ENCODE measurements at places on chromosomes 11 and 22.

GRCh38 chr11:19511413-19512183, 201.0 kb upstream of the NAV2 start:
- no peak for DNase-seq

- no peak for DNase-seq
These were observed 17.5 kb upstream of the TMPRSS4 start for GRCh38 chr11:118059246-118059940.

- DNase-seq: no peak
These were observed 78.5 kb downstream of the BUD13 start for GRCh38 chr11:116694349-116694725.

DNA sequence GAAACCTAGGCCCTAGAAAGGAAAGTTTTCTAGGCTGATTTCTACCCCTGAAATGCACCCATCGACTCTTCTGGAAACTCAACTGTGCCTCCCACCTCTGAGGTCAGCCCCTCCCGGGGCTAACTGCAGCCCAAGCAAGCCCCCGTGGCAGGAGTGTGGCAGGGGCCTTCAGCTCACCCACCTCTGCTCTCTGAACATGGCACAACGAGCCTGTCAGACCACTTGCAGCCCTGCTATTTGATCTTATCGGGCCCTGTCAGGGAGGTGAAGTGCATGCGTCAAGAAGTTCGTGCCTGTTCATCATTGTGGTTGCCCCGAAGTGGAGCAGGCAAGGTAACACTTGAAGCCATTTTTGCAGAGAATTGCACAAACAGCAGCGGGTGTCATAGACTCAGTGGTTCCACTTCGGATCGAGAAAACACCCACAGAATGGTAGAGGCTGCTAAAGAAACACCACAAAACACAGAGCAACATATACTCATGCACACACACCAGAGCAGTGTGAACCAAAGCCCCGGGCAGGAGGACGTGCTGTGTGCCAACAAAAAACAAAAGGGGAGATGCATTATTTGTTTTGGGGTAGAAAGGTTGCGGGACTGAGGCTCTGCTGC, 262.7 kb downstream of the ETS1 start:
- peak; percentile 69 for DNase-seq

GRCh38 chr11:21225860-21226259, 556.5 kb downstream of the NELL1 start:
- no peak for DNase-seq

DNA sequence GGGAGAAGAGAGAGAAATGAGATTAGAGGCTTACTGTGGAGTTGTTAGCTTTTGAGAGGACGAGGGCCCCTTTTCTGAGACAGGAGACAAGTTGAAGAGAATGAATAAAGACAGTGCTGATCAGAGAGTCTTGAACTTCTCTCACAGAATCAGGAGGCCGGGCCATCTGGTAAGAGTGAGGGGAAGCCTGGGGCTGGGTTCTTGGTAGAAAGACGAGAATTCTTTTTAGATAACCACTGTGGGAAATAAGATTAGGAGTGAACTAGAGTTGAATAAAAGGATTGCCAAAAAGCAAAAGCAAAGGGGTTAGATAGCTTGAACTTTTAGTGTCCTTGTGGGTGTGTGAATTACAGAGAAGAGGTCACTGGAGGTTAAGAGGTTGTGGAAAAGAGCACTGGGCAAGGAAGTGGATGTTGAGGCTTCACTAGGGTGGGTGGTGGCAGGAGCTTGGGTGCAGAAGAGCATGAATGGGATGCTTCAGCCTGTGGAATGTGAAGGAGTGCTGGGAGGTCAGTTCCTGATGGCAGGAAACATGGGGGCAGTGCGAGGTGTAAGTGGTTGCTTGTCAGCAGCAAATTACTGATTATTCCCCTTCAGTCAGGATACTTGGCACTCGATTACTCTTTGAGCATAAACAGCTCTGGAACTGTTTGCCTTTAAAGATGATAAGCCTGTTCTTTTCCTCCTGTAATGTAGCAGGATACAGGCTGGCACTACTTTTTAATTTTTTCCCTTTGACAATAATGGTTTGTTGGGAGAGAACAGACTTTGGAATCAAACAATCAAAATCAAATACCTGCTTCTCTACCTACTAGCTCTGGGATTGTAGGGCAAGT, 98.3 kb downstream of the ARHGAP42 start:
- no peak for DNase-seq

GRCh38 chr11:65053827-65054508, 4.4 kb downstream of the NAALADL1 start:
- peak; percentile 17 for DNase-seq

- no peak for DNase-seq
These were observed at the start of gene IL18BP for GRCh38 chr11:71998649-71999310. Gene IL18BP, plus strand, starts transcription at chr11:71998909. Its CDS starts 1,076 bp downstream, at chr11:71999985.

DNA sequence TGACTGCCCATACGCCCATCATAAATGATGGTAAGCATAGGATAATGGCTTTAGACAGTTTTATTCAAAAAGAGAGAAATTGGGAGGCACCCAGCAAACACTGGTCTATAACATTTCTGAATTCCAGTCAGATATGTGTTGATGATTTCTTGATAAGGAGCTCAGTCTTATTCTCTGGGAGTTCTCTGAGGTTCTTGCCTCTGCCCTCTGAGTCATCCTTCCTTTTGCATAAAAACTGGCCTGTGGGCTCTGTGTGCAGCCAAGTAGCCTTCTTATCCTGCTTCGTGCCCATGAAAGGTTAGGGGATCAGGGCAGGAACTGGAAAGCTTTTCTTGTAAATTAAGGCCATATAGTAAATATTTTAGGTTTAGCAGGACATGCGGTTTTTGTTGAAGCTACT, 48.9 kb downstream of the FAR1 start:
- no peak for DNase-seq

DNA sequence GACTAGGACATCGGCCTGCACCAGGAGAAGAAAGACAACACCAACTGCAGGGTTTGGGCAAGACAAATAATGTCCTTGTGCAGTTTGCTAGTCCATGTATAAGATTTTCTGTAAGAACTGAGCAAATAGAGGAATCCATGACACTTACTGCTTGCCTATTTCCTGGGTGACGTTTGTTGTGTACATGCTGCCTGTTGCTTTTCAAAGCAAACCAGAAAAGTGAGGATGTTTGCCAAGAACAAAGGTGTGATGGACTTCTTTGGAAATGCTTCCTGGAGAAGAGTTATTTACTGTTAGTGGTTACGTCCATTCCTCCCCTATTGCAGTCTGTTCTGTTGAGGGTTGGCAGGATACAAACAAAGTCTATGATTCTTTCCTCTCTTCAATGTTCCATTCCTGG, 126.5 kb downstream of the CASP12 start:
- no peak for DNase-seq

- DNase-seq: no peak
These were observed 341.4 kb downstream of the BRD1 start for GRCh38 chr22:49486225-49486624.

- no peak for DNase-seq
These were observed 3.3 kb downstream of the KDELR3 start for GRCh38 chr22:38471237-38471636.

DNA sequence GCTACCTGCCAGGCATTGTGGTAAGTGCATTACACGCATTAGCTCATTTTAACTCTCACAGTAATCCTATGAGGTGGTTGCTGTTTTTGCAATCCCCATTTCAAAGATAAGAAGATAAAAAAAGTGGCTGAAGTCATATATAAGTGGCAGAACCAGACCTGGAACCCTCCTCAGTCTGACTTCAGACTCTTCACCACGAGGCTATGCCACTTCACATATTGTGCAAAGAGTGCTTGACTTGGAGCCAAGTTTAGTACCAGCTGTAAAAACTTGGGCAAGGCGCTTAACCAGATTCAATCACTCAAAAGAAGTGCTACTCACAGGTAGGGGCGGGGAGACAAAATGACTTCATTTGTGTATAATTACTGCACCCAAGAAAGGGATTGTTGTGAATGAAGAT, 15.3 kb downstream of the BPIFC start:
- DNase-seq: no peak

DNA sequence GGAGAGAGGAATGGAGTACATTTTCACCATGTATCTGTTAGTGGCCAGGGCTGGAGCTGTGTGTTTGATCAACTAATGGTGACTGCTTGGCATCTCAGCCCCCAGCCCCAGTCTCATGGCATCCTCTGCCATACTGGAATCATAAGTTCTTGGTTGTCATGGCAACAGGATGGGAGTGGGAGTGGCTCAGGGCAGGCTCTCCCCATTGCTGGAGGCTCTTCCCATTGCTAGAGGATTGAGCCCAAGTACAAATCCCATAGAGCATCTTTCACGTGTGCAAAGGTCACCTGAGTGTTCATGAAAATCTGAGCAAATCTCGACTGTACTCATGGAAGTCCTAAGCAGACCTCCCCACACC, 14.9 kb downstream of the DNAJB13 start:
- DNase-seq: no peak

DNA sequence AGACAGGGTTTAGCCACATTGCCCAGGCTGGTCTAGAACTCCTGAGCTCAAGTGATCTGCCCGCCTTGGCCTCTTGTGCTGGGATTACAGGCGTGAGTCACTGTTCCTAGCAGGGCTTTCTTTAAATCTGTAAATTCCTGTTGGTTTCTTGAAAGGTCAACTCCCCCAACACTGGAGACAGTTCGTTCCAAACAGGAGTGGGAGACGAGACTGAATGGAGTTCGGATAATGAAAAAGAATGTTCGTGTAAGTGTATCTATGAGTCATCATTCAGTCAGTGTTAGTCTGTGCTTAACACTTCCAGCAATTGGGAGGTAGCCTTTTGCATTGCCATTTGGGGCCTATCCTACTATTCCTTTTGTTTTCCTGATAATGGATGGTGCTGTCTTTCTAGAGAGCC, 10.0 kb upstream of the BACE1-AS start:
- no peak for DNase-seq

- DNase-seq: no peak
These were observed 134.0 kb downstream of the FAM76B start for GRCh38 chr11:95655536-95655935.

GRCh38 chr11:128467610-128468041, 119.7 kb downstream of the ETS1 start:
- peak; percentile 48 for DNase-seq

GRCh38 chr11:74744277-74744676, 4.4 kb upstream of the RNF169 start:
- no peak for DNase-seq

DNA sequence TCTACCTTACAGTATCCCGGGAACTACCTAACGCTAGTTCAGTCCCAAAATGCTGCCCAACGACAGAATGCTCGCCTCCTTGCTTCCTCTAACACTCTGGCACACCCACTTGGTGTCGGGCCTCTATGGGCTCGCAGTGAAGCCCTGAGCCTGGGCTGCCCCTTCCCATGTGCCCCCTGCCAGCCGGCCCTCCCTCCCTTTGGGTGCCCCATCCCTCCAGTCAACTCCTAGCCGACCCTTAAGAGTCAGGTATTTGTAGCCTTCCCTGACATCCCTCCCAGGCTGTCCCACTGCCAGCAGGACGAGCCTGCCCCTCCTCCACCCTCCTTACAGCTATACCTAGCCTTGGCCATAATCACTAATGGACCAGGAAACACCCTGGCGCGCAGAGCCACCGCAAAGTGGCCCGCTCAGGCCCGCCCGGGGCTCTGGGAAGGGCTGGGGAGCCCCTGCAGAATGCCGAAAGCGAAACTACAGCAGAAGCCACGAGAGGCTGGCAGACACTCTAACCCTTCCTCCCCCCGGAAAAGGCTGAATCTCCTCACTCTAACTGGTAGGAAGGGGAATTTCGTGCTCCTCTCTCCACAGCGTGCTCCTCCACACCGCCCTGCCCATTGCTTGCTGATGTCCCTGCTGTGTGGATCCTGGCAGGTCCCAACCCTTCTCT, 8.2 kb downstream of the CBX7 start:
- DNase-seq: peak; percentile 53

- no peak for DNase-seq
These were observed 19.2 kb downstream of the TNKS1BP1 start for GRCh38 chr11:57305523-57305922.

GRCh38 chr22:44633647-44634046, 68.4 kb upstream of the PRR5 start:
- no peak for DNase-seq
